ENCODE measurements at places on chromosomes 7 and 10.

GRCh38 chr7:158315881-158316280 lies 271.7 kb downstream of the PTPRN2 start:
- DNase-seq = no peak

DNA sequence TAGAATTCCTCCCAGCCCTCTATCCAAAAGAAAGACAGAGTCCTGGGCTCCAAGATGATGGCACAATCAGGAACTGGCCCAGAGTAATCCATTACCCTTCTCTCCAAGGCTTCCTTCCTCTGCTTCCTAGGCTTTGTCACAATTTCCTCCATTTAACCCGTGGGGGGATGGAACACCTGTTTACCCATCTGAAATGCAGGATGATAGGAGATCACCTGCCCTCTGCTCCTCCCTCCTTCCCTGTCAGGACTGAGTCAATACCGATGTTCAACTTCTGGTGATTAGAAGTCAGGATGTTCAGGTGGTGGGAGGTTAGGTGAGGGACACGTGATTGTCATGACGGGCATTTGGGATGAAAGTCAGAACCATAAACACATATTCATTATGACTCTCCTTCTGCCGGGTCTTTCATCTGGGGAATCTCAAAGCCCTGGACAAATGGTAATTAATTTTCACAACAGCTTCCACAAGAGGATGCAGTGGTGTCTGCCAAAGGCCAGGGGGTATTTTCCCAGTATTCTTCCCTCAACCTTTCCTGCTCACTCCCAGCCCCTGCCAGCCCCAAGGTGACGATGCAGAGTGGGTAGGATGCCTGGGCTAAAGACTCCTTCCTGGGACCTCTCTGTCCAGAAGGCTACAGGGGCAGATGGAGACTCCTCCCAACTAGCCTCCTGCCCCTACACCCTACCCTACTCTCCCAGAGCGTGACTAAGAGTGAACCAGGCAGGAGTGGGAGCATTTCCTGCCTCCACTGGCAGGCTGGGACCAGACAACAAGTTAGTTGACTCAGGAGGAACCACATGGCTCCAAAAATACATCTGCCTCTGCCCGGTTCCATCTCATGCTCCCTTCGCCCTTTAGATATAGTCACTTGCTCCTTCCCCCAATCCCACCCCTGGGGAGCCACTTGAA lies 27.9 kb downstream of the DUSP5 start:
- no peak for DNase-seq

DNA sequence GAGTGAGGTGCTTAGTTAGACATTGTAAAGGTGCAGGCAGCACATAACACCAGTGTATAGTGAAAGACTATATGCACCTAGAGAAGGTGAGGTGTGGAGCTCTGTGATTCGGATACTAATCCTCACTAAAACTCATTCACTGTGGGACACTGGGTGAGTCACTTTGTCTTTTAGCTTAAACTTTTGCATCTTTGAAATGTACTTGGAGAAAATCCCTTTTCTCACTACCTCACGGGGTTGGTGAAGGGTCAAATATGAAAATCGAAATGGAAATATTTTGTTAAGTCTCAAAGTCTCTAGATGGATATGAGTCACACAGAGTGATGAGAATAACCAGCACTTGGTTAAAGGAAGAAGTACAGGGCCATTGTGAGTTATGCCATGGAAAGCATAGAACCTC lies 38.0 kb downstream of the MDFIC start:
- DNase-seq = no peak

DNA sequence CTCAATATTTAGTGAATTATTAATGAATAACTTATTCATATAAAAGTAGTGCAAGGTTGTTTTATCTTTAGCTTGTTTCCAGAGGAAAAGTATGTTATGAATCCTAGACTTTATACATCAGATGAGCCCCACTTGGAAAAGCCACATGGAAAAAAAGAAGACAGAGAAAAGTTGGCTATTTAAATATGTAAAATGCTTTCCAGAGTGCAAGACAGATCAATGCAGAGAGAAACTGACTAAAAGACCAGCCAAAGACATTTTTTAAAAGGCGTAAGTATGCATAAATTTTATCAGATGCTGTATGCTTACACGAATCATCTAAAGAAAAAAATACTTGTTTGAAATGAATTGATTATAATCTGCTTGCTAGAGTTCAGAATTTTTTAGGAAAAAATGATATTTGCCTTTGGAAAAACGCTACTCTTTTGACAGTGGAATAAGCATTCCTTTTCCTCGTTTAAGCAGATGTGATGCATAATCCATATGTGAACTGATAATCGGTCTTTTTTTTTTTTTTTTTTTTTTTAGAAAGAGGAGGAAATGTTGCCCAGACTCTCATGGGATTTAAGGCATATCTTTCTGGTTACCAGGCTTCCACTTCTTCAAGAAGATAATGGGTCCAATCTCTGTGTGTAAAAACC lies 70.7 kb downstream of the RELN start:
- no peak for DNase-seq

DNA sequence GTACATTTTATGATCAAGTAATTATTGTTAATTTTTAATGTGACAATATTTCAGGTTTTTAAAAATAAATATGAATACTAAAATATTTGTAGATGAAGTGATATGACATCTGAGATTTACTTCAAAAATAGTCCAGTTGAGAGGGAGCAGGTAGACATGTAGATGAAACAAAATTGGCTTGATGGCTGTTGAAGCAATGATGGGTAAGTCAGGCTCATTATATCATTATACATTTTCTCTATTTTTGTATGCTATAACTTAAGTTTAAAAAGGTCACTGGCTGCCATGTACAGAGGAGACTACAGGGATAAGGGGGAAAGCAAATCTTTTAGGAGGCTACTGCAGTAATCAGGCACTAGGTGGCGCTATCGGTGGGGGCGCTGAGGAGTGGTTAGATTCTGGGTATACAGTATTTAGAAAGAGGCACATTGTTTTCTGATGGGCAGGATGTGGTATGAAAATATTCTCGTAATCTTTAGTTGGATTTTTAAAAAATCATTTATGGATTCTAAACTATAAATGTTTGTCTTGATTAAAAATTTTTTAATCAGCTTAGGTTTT lies 189.8 kb upstream of the IMMP2L start:
- DNase-seq = no peak

DNA sequence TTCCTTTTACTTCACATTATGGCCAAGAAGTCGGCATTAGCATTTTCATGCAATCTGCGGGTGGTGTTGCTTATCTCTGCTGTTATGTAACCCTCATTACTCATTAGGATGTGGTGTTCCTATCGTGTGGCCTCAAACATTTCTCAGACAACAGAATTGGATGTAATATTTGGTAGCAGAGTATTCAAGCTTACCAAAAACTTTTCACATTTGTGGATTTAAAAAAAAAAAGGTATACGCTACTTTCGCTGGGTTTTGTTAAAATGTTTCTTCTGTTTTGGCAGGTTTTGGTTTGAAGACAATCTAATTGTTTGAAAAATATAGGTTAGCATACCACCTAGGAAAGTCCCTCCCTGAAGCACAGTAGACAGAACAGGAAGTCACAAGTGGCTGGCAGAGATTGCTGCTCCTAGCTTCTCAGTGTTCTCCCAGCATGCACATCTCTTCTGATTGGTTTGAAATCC lies 128.8 kb downstream of the GATA3 start:
- DNase-seq = no peak

DNA sequence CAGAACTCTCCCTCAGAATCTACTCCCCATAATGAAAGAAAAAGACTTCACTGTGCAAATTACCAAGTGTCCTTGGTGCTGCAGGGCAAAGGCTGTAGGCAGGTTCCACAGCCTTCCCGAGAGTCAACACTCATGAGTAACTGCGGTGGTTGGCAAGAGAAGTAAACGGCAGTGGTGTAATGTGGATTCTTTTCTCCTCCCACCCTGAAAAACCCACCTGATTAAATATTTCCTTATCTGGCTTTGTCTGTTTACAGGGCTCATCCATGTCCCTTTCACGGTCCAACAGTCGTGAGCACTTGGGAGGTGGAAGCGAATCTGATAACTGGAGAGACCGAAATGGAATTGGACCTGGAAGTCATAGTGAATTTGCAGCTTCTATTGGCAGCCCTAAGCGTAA lies 300.9 kb downstream of the BICC1 start:
- no peak for DNase-seq

DNA sequence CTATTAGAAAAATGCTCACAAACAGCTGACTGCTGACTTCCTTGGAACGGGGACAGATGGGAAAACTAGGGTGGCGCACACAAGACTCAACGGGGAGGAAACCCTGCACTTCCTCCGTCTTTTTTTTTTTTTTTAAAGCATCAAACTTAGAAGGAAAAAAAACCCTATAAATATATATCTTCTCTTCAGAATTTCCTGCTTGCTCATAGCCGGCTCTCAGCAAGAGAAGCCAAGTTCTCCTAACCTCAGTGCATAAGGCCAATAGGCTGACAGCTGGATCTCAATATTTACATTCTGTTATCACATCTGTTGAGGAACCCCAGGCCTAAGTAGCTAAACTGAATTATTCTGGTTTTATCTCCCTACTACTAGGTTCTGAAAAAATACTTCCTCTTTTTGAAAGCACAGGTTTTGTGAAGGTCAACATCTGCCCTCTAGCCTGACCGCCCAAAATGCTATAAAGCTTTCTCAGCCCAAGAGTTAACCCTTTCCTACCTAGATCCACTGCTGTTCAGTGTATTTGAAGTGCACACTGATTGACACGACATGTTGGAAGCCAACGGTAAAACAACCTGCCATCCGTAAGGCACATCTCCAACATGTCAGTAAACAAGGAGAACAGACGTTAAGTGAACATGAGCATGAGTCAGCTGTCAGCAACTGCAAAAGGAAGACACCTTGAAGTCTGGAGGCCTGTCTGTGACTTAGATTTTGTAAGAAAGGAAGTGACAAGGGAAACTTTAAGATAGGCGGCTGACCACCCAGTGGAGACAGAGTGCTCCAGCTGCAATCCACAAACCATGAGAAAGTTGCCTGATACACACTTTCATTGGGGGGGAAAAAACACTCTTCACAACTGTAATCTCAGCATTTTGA lies 83.8 kb downstream of the EBLN1 start:
- no peak for DNase-seq

- DNase-seq = no peak
Observed at GRCh38 chr7:47248797-47249196, 333.1 kb downstream of the TNS3 start.

DNA sequence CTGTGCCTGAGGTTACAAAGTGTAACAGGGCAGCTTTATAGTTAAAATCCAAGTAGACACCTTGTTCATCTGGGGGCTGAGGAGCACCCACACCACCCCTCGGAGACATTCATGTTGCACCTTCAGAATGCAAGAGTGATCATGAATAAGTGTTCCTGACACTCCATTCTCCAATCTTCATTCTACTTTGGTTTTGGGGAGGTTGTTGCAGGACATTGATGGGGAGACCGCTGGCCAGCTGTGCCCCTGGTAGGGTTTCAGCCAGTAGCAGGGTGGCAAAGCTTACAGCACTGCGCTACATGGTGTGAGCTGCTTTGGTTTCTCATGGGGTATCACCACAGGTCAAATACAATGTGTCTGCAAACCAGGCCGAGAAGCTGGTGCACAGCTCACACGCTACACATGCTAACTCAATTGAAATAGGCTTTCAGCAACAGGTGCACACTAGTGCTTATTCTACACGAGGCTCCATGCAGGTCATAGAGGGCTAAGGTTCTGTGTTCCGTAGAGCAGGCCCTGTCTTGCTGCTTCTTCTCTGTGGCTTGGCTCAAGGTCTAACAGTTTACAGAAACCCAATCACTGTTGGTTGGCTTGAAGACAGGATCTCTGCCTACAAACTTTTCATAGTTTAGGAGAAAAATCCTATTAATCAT lies 317.4 kb upstream of the ZNF32 start:
- DNase-seq = no peak

GRCh38 chr10:5565671-5566581 lies 41.2 kb downstream of the CALML3 start:
- DNase-seq = no peak

DNA sequence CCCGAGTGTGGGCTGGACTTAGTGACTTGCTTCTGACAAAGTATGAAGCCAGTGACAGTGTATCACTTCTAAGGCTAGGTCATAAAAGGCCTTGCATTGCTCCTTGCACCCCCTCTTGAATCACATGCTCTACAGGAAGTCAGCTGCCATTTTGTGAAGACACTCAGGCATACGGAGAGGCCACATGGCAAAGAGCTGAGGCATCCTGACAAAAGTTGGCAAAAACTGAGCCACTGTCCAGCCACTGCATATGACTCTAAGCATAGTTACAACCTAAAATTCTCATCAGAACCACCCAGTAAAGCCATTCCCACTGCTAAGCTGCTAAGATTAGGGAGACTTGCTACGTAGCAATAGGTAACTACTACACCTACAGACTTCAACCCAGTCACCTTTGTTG lies 18.6 kb downstream of the COBL start:
- no peak for DNase-seq

DNA sequence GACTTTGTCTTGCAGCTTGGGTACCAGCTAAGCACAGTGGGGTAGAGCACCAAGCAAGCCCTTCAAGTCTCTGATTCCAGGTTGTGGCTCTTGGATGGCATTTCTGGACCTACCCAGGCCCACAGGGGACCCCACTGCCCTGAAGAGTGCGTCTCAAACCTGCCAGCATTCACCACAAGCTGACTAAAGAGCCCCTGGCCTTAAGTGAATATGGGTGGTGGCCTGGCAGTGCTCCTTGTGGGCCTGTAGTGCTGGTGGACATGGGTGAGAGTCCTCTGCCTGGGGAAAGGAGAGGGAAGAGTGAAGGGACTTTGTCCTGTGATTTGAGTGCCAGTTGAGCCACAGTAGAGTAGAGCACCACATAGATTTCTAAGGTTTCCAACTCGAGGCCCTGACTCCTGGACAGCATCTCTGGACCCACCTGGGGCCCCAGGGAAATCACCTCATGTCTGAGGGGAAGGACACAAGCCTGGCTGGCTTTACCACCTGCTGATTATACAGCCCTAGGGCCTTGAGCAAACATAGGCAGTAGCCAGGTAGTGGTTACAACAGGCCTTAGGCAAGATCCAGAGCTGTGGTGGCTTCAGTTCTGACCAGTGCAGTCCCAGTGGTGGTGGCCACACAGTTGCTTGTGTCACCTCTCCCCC lies 23.7 kb downstream of the GSDME start:
- no peak for DNase-seq

GRCh38 chr10:119428789-119429188 lies 113.7 kb downstream of the RGS10 start:
- DNase-seq = no peak

DNA sequence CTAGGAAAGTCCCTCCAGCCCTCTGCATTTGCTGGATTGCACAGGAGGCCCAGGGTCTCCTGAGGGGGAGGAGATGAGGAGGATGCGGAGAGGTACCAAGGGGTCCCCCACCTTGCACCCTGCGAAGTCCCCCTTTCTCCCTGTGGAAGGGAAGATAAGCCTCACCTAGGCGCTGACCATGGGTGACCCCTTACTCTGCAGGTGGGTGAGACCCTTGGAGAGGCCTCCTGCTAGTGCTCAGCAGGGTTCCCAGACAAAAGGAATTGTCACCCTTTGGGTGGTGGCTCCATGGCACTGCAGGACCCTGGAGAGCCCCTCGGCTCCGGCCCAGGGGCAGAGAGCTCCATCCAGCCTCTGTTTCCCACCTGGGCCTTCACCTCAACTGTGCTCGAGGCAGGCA lies 107.0 kb upstream of the RET start:
- no peak for DNase-seq
